ENCODE measurements at places on chromosomes 12 and 14. TPM values are rescaled to one million over a fixed set of nuclear protein-coding genes. Genes with fewer than 3 reads are reported as not detected.
A peak's percentile ranks its signal among the peaks of the same experiment; 100 is the strongest.

- no peak for DNase-seq
Measured at GRCh38 chr14:60867503-60868172, 113.2 kb downstream of the TRMT5 start.

GRCh38 chr12:16526693-16527092, 79.3 kb downstream of the LMO3 start:
- DNase-seq, result no peak

DNA sequence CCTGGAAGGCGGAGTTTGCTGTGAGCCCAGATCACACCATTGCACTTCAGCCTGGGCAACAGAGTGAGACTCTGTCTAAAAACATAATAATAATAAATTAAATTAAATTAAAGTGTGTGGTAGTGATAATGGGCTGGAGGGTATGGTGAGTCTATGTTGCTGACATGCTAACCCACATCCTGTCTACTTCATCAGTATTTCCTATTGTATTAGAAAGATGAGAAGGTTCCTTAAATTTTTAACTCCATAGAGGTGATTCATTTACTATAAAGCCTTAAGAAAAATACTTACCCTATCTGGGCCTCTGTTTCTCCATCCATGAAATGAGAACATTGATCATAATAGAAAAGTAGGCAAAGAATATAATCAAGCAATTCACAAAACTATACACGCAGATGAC, 280.5 kb downstream of the FBXL14 start:
- no peak for DNase-seq

DNA sequence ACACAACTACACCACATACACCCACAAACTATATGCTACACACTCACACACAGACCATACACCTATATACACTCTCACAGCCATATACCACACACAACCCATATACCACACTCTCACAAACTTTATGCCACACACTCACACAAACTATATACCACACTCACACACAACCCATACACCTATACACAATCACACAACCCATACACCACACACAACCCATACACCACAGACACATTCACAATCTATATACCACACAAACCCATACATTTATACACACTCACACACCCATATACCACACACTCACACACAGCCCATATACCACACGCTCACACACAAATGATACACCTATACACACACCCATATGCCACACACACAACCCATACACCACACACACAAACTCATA, 163.3 kb downstream of the TMEM121 start:
- DNase-seq, result no peak

- no peak for DNase-seq
Measured at GRCh38 chr12:63917864-63918799, 73.6 kb downstream of the SRGAP1 start.

DNA sequence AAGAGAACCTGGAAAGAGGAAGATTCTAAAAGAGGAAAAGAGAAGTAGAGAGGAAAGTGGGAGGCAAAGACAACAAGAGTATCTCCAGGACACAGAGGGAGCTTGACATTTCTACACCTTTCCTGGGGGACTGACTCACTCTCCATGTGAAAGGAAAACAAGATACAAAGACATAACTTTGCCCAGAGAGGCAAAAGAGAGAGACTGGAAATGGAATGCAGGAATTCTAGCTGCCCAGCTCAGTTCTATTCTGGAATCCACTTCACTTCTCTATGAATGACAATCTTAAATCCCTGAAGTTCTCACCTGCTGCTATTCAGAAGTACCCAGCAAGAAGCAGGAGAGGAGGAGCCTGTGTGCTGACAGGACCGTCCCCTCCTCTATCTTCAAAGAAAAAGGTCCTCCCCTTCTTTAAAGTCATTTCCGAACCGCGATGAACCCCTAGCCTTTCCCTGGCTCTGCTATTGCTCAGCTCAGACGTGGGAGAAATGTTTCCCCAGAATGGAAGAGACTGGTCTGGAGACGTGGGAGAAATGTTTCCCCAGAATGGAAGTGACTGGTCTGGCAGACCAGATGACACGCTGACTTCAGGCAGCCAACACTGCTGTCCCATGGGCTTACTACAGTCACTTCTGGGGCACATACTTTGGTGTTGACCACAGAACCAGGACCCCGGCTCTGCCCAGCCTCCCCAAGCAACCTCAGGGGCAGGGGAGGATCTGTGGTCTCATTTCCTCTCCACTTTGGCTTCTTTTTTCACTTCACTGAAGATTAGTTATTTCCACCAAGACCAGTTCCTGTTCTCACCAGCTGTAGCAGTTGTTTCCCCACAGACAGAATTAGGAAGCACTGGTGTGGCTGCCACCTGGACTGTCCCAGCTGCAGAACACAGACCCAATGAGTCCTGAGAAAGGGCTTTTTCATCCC, 8.3 kb downstream of the FMNL3 start:
- no peak for DNase-seq

- DNase-seq, result peak; percentile 96
Measured at GRCh38 chr12:6383572-6384498, at the start of gene LTBR. Gene LTBR, plus strand, starts transcription at chr12:6384162. Its CDS starts 197 bp downstream, at chr12:6384359.

- DNase-seq, result no peak
Measured at GRCh38 chr12:106255952-106256351, 8.1 kb upstream of the CKAP4 start.

The KRT78 gene
- total RNA-seq, result not detected

The VASH1 gene
- total RNA-seq, result 2.1 TPM

The FAM161B gene
- total RNA-seq, result 13.8 TPM

The RND1 gene
- 0.41 TPM for total RNA-seq

The HOXC10 gene
- total RNA-seq, result 0.51 TPM

Data from prostate gland (tissue), 2 donors.